Neural crest cell (in vitro differentiated cells): ENCODE measurements at places on chromosomes 16 and 17. TPM values are rescaled to one million over a fixed set of nuclear protein-coding genes. Genes with fewer than 3 reads are reported as not detected.

Gene C17orf107
- 1.7 and 1.8 TPM in 2 replicates for total RNA-seq

- DNase-seq, result no peak
Measured at GRCh38 chr16:29712809-29713208, 33.0 kb downstream of the C16orf54 start.

GRCh38 chr16:65005696-65006095 is 116.2 kb downstream of the CDH11 start:
- DNase-seq, result no peak

Gene SRCIN1
- 8.4 and 8.6 TPM in 2 replicates for total RNA-seq

Gene ENPP7
- total RNA-seq, result not detected in 2 replicates

Gene SOX15
- 0.65 and 0.84 TPM in 2 replicates for total RNA-seq

DNA sequence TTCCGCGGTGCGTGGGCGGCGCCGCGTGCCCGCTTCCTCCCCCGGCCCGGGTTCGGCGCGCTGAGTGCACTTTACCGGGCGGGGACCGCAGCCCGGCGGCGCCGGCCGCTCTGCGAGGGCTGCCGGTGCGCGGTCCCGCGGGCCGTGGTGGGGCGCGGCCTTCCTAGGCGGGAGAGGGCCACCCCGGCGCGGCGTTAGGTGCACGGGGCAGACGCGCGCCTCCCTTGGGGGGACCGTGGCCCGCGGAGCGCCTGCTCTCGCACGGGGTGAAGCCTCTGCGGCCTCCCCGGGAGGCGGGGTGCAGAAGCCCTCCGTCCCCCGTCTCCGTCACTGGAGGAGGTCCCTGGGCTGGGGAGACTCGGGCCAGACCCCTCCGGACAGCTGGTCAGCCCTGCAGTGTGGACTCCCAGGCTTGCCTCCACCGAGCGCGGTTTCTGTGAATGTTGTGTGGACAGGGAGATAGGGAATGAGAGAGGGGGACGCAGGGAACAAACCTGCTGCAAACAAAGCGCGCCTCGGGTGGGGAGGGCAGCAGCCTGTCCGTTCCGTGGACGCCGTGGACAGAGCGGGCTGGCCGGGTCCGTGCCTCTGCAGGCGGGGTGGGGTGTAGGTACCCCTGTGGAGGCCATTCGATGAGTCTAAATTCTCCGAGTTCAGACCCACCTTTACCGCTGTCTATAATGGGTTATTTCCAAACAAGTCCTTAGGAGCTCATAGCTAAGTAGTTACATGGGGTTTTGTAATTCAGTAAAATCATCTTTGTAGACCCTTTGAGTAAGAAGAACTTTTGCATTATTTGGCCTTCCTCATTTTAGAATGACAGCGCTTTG is 721 bp downstream of the TBCD start:
- no peak for DNase-seq
